Activated T-cell treated with anti-CD3 and anti-CD28 coated beads, Interleukin-2, amount 50 U/mL, for 1 hour (primary cell): ENCODE measurements at places on chromosomes 13 and 19.

GRCh38 chr13:53045189-53045588 is 16.6 kb downstream of the OLFM4 start:
- no peak for DNase-seq

DNA sequence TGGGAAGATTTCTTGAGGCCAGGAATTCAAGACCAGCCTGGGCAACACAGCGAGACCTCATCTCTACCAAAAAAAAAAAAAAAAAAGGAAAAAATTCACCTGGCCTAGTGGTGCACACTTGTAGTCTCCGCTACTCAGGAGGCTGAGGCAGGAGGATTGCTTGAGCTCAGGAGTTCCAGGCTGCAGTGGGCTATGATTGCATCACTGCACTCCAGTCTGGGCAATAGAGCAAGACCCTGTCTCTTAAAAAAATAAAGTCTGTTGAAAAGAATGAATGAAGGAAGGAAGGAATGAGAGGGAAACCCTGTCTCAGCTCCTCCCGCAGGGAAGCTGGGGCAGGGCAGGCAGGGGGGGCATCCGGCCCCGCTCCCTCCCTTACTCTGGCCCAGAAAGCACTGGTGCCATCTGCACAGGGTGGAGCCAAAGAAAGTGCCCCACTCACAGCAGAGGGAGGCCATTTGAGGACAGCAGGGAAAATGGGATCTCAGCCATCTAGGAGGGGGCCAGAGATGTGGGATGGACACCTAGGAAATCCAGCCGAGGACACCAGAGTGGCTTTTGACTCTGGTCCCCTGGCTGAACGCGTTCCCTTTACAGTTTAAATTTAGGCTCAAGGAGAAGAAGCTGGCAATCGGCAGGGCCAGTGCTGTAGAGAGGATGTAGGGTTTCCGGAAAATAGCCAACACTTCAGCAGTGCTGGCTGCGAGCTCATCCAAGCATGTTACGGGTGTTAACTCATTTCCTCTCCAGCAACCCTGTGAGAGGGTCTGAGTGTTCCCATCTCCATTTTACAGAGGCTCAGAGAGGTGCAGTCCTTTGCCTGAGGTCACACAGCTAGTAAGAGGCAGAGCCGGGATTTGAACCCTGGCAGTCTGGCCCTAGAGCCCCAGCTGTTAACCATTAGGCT is 3.6 kb upstream of the HPN start:
- DNase-seq = no peak

DNA sequence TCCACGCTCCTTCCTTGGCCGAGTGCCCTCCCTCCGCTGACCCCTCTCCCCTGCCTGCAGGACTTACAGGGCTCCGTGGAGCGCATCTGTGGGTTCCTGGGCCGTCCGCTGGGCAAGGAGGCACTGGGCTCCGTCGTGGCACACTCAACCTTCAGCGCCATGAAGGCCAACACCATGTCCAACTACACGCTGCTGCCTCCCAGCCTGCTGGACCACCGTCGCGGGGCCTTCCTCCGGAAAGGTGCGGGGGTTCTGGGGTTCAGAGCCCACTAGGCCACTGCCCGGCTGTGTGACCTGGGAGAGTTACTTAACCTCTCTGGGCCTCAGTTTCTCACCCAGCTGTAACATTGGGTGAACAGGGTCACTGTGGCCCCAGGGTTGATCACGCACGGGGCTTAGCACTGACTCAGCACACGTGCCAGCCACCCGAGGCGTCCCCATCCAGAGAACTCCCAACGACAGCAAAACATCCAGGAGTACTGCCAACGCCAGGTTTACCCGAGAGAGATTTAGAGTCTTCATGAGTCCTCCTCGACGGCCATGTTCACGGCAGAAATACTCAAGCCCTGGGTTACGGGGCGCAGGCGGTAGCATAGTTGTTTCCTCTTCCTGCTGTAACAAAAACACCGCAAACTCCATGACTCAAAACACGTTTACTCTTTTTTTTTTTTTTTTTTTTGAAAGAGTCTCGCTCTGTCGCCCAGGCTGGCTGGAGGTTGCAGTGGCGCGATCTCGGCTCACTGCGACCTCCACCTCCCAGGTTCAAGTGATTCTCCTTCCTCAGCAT is 9.7 kb upstream of the SPACA4 start:
- DNase-seq = peak; percentile 50

DNA sequence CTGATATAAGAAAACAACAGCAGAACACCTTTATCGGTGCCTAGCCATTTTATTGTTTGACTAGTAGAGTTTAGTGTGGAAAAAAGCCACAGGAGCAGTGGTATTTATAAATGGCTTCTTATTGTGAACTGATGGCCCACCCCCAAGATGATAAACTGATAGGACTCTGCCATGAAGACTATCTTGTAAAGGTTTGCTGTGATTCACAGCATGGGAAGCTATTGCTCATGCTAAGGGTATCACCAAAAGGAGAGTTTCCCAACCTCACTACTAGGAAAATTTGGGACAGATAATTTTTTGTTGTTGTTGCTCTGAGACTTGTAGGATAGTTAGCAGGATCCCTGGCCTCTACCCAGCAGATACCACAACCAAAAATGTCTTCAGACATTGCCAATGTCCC is 12.0 kb upstream of the SLC7A1 start:
- DNase-seq = no peak

DNA sequence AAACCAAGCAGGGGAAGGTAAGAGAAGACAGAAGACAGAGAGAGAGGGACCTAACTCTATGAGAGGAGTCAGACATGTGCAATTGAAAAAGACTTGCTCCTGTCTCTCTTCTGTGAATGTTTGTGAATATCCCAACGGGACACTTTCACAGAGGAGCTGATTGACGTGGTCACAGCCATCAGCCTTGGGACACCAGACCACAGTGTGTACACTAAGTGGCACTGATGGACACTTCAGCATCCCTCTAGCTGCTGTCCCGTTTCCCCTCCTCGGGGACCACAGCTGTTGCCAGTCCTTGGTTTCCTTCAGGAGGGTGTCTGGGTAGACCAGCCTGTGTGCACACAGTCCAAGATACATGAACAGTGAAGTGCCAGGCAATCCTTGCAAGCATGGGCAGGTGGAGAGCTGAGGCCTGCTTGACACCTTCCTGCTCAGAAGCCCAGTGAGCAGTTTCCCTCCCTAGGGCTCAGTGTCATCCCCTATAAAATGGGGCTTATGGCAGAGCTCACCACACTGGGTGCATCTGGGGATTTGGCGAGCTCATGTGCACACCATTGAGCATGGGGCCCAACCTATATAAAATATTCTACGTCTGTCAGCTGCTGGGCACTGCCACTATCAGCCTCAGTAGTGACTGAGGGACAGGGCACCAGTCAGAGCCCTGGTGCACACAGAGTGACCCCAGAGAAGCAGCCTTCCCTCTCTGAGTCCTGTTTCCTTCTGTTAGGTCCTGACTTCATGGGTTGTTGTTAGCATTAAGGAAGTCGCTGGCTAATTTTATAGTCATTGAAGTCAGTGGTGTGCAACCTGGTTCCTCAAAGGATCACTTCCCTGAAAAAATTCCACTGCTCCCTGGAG is 4.3 kb upstream of the USF2 start:
- DNase-seq = peak; percentile 22

DNA sequence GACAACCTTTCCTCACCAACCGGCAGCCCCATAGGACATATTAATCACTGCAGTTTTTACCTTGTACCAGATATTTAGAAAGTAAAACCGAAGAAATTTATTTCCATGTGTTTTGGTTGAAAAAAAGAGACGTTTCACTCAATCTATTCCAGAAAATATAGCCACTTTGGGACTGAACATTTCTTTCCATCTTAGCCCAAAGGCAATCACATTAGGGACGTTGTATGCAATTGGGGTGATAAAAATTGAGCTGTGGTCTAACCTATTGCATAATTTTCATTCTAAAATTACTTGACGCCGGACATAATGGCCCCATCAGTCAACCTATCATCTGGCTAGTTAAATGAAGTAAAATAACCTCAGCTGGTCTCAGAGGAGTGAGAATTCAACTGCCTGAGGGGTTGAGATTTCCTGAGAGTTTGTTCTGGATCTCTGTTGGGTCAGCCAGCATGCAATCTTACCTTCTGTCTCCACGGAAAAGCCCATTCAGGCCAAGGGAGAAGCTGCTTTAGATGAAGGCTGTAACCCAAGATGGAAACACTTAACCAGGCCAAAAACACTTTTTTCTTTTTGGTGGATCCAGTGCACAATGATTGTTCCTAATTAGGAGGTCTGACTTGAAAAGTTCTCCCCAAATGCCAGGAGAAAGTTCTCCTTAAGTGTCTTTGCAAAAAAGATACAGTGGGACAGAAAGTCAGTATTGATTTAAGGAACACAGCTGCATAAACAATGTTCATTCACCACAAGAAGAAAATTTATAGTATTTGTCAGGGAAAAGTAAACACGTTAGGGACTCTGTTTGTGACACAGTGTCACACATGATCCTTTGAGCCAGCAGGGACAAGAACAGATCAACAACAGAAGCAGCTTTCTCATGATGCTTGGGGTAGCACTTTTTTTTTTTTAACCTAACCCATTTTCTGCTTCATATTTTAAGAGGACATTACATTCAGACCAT is 34.1 kb downstream of the DLEU7 start:
- no peak for DNase-seq

- DNase-seq = no peak
Measured at GRCh38 chr13:27967203-27967735, 1.8 kb downstream of the CDX2 start.

GRCh38 chr19:23070353-23071146 is 46.3 kb upstream of the ZNF730 start:
- no peak for DNase-seq

DNA sequence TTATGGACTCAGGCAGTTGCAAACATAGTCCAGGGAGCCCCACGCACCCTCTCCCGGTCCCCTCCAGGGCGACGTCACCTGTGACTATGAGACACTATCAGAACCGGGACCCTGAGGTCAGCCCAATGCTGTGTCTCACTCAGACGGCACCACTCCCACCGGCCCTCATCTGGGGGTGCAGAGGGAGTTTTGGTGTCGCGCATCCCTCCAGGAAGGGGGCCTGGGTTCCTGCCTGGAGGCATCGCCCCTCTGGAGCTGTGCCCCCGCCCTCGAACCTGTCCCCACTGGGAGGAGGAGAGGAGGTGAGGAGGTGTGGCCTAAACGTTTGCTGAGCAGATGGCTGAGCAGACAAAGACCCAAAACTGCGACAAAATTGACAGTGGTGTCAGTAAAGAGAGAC is 51.2 kb downstream of the GADD45B start:
- DNase-seq = no peak

DNA sequence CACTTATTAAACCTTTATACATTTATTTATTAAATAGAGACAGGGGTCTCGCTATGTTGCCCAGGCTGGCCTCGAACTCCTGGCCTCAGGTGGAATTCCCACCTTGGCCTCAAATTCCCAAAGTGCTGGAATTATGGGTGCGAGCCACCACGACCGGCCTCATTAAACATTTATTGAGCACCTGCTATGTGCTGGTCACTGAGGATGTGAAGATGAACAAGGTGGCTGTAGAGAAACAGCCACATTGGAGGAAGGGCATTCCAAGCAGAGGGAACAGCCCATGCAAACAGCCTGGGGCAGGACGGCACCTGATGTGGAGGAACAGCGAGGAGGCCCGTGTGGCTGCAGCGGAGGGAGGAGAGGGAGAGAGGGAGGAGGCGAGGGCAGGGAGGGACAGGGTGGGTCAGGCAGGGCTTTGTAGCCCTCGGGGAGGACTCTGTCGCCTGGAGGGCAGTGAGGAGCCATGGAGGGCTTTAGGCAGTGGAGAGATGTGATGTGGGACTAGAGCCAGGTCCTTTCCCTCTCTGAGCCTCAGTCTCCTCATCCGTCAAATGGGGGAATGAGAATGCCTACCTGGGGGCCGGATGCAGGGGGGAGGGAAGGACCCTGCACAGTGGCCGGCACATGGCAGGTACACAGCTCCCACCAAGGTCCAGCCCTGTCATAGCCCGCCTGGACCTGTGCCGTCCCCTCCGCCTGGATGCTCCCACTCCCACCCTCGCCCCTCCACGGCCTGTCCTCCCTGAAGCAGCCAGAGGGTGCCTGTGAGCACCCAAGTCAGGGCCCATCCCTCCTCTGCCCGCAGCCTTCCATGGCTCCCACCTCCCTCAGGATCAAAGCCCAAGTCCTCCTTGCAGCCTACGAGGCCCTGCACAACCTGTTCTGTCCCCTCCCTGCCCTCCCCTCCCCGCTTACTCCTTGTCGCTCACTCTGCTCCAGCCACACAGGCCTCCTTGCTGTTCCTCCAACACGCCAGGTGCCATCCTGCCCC is 21.5 kb upstream of the NFIC start:
- no peak for DNase-seq

- no peak for DNase-seq
Measured at GRCh38 chr13:97506511-97506910, 72.5 kb downstream of the RAP2A start.

DNA sequence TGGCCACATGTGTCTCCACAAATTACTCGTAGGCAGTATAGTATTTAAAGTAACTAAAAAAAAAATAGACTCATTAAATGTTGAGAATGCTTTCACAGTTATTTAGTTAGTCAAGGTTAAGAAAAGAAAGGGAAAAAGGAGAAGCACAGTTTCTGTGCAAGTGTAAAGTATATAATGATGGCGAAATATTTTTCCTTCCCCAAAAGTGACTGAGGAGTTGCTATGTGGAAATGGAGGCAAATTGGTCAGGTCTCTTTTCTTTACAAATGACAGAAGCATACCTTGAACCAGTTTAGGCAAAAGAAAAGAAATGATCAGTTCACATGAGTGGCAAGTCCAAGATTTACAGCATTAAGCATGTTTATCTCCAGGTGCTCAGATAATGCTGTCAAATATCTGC is 18.0 kb downstream of the CSNK1A1L start:
- no peak for DNase-seq

GRCh38 chr13:94917824-94918223 is 205.5 kb upstream of the SOX21 start:
- no peak for DNase-seq

DNA sequence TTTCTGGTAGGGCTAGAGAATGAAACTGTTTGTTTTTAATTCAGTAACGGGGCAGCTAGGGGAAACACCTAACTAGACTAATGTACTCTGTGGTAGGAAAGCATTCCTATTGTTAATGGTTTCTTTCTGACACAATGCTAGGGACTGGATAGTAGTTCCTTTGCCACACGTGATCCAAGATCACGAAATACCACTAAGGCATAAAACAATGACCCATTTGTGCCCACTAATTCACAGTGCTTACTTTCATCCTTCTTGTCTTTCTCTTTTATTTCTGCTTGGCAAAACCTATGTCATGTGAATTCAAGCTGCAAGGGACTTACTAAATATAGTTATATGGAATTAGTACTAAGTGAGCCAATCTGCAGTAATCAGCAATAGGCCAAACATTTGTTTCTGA is 834.1 kb upstream of the SLITRK6 start:
- no peak for DNase-seq

DNA sequence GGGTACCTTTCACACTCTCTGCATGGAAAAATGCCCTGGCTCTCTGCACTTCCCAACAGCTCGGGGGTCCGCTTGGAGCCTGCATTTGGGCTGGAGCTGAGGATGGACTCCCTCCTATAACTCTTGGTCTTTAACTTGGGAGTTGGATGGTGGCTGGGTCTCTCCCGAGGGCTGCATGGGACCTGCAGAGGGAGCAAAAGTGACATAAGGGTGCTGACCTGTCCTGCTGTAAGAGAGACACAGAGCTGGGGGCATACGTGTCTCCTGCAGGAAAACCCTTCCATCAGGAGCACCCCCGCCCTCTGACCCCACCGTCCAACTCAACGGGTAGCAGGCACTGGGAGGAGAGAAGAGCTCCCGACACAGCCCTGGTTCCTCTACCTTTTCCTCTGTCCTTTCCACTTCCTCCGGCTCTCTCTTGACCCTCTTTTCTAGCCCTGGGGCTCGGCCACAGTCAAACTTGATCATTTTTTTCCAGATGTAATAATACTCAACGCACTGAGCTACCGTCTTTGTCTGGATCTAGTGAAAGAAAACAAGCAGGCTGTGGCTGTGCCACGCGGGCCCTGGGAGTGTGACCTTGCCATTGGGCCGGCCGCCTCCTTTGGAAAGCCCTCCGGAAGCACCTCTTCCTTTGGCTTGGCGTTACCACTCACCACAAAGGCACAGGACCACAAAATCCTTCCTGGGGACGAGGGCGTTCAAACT is 6.8 kb upstream of the NAPA start:
- no peak for DNase-seq
